ENCODE measurements at places on chromosomes 6 and 20. TPM values are rescaled to one million over a fixed set of nuclear protein-coding genes. Genes with fewer than 3 reads are reported as not detected.

GRCh38 chr6:35943390-35943789, 22.5 kb upstream of the SRPK1 start:
- no peak for DNase-seq

GRCh38 chr20:44435630-44436335, 39.9 kb upstream of the TTPAL start:
- no peak for DNase-seq

- peak; percentile 55 for DNase-seq
Observed at GRCh38 chr6:300026-300425, 7.7 kb downstream of the DUSP22 start.

The CALHM4 gene
- 1.8 TPM for total RNA-seq

GRCh38 chr6:133854364-133855275, 34.3 kb upstream of the TCF21 start:
- DNase-seq = no peak

The CST2 gene
- not detected for total RNA-seq

Data from suprapubic skin (tissue), 4 donors.